ENCODE measurements at places on chromosomes 2 and 18.

- no peak for DNase-seq
These were observed 175.6 kb downstream of the SEPTIN10 start for GRCh38 chr2:109438146-109438545.

- peak; percentile 59 for DNase-seq
These were observed 345.1 kb downstream of the DYSF start for GRCh38 chr2:71798266-71799012.

GRCh38 chr2:98776136-98776535 is 45.2 kb upstream of the MGAT4A start:
- DNase-seq: no peak

- peak; percentile 32 for DNase-seq
These were observed 99.6 kb upstream of the ST3GAL5 start for GRCh38 chr2:85988175-85988913.

- DNase-seq: no peak
These were observed 53.9 kb downstream of the KCTD18 start for GRCh38 chr2:200455958-200456421.

DNA sequence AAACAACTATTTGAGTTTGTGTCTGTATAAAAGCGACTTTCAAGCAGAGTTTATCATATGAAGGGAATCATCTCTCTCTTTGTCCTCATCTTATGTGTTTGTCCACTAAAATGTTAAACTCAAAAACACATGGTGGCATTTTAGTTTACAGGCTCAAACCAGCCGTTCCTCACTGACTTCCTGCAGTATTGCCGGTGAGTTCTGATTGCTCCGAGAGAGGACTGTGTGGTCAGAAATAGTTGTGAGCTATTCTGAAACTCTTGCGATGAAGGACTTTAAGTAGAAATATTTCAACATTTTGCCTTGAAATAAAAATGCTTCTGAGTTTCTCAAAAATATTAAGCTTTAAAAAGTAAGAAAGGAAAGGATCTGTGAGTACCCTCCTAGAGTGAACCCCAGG is 163.2 kb upstream of the CAVIN2 start:
- no peak for DNase-seq

- DNase-seq: no peak
These were observed 442.3 kb downstream of the GRB14 start for GRCh38 chr2:164178835-164179465.

- no peak for DNase-seq
These were observed 351.9 kb upstream of the ID2 start for GRCh38 chr2:8329660-8330622.

GRCh38 chr18:65487569-65487968 is 263.2 kb upstream of the CDH7 start:
- DNase-seq: no peak

GRCh38 chr2:44964752-44965236 is 23.3 kb downstream of the SIX3 start:
- no peak for DNase-seq

- DNase-seq: no peak
These were observed 362.8 kb downstream of the CBLN2 start for GRCh38 chr18:72181241-72181764.

DNA sequence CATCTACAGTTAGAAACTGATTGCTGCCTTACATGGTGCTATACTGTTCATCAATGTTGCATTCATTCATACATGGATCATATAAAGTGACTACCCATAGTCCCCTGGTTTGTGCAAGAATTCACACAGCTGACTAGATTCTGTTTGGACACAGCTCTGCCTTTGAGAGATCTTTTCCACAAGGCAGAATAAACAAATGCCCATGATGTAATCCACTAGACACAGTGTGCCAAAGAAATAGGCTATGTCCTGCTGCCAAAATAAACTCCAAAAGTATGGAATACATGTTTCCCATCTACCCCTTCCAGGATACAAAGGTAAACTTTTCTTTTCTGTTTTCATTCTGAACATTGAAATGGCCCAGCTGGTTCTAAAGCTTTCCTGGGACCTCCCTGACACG is 269.4 kb upstream of the CHAC2 start:
- DNase-seq: no peak

GRCh38 chr2:133794114-133794513 is 225.9 kb upstream of the NCKAP5 start:
- DNase-seq: no peak

DNA sequence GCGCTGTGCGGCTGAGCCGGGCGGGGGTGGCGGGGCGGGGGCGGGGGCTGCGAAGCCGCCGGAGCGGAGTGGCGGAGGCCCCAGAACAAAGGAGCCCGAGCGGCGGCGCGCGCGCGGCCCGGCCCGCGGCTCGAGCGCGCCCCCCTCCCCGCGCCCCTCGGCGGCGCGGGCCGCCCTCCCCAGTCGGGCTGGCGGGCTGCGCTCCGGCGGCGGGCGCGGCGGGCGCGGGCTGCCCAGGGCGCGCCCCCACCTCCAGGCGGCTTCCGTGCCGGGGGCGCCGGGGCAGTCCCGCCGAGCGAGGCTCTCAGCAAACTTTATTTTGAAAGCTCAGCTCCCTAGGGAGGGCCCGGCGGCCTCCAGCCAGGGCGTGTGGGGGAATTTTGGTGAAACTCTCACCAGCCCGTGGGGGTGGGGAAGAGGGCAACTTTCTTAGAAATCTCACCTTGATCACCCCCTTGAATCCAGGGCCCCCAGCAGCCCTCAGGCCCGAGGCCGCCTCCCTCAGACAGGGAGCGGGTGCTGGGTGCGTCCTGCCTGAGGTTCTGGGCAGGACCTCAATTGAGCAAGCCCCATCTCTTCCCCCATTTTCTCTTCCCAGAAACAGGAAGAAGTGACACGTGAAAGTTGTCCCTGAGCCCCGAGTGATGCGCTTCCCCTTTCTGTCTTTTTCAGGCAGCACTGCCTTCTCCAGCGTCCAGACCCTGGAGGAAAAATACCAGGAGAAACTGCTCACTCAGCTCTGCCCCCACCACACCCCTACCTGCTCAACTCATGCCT is 786 bp downstream of the TET3 start:
- peak; percentile 85 for DNase-seq

DNA sequence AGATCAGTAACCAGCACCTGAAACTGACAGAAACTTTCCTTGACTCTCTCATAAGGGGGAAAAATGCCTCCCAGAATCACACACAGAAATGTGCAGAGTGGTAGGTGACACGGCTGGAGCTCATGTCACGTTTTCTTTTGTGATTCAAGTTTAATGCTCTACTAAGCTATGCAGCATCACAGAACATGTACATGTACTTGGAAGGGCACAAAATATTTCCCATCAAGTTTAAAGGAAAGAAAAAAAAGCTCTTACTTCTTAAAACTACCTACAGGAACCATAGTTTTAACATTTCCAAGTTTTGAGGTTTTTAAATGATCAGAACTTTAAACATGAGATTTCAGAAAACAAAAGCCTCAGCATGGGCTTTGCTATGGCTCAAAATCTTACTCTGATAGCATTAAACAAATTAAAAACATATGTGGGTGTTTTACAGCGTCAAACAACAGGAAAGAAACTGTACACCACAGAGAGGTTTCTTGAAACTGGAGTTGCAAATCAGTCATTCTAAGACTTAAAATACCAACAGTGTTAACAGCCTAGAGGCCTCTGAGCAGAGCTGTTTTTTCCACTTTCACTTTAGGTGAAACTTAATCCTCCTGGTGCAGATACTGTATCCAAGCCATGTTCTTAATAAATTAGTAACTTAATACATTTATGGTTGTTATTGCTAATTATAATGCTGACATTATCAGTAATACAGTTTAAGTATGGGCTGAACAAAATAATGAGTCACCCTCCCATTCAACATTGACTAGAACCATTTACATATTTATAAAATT is 30.1 kb downstream of the MBP start:
- no peak for DNase-seq

- DNase-seq: no peak
These were observed 765 bp upstream of the DIPK1C start for GRCh38 chr18:74457725-74458421.

GRCh38 chr2:180010701-180011100 is 3.6 kb upstream of the CWC22 start:
- no peak for DNase-seq

DNA sequence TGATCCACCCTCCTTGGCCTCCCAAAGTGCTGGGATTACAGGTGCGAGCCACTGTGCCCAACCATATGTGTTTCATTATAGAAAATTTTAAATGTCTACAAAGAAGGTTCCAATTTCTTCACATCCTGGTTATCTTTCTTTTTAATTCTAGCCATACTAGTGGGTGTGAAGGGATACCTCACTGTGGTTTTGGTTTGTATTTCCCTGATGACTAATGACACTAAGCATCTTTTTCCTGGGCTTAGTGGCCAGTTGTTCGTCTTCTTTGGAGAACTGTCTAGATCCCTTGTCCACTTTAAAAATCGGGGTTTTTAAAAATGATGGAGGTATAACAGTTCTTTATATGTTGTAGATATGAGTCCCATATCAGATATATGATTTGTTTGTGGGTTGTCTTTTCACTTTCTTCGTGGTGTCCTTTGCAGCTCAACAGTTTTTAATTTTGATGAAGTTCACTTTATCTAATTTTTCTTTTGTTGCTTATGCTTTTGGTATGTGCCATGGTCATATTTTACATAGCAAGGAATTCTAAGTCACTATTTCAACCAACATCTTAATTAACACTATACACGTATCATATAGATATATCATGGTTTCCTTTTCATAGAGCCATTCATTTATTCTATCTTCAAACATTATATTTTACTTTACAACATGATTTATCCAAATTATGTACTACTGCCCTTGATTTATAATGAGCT is 135.0 kb upstream of the RIOK3 start:
- no peak for DNase-seq

- DNase-seq: no peak
These were observed 31.8 kb downstream of the TBC1D8 start for GRCh38 chr2:101119431-101119830.

DNA sequence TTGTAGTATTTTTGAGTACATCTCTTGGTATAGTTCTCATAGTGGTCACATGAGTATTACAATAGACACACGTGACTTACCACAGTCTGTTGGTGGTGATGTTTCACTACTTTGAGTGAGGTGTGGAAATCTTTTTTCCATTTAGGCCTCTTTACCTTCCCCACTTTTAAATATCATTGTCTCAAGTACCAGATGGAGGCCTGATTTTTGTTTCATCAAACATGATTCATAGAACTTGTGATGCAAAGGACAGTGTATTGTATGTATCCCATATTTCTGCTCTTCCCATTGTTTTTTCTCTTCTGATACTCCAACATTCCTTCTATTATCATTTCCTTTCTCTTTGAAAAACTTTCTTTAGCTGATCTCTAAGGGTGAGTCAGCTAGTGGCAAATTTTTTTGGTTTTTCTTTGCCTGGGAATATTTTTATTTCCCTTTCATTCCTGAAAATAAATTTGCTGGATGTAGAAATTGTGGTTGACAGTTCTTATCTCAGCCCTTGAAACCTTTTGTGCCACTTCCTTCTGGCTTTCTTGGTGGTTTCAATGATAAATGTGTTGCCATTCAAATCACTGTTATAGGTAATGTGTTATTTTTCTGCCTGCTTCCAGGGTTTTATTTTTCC is 32.8 kb downstream of the RFX8 start:
- DNase-seq: no peak

DNA sequence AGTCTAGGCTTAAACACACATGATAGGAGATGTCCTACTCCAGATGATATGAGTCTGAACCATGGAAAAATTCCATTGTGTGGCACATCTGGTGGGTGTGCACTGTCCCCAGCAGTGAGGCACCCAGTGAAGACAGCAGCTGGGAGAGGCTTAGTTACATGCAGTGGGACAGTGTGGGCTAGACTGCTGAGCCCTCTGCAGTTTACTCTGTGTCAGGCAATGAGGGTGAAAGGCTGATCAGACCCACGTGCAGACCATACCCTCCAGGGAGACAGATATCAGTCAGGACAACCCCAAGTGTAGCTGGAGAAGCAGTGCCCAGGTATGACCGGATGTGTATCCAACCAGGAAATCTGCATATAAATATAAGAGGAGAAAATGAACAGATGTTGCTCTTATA is 13.4 kb downstream of the IL37 start:
- no peak for DNase-seq

- no peak for DNase-seq
These were observed 15.9 kb upstream of the VPS4B start for GRCh38 chr18:63438181-63438580.

DNA sequence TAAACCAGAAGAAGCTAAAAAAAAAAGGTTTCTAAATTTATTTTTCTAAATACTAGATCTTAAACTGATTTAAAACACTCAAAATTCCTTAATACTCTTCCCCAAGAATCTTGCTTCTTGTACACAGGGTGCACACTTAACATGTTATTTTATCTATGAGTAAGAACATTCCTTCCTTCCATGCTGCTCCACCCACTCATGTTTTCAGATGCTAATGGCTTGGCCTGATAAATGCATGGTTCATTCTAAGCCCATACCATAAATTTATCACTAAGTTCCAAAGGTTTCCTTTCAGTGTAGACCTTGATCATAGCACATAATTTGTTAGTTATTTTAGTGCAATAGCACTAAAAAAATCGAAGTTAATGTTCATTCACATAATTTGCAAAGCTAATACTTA is 8.1 kb downstream of the FBXO48 start:
- no peak for DNase-seq

DNA sequence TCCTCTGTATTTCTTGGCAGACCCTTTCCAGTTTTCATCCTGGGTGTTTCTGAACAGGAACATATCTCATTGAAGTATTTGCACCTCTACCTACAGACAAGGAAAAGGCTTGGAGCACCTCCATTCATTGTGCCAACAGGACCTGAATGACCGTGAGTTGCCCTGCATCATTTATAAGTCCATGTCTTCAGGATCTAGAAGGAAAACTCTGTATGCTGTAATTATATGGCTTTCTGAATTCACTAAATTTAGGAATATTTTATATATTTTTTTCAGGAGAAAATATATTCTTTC is 402.3 kb upstream of the SLC14A2 start:
- no peak for DNase-seq

DNA sequence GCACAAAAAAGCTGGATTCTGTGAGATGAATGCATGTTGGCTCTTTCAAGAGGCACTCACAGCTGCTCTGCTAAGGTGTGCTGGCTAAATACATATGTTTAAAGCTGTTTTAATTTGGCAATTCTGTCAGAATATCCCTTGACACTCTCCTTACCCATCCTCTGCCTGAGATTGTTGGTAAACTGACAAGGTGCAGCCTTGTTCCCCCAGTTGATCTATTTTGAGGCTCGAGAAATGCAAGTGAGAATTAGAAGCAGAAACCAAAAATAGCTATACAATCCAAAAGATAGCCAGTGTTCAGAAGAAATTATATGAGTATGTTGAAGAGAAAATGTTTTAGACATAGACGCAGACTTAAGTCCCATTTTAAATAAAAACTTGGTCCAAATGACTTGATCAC is 971.7 kb upstream of the GYPC start:
- no peak for DNase-seq

GRCh38 chr2:231305221-231305620 is 90.3 kb upstream of the B3GNT7 start:
- DNase-seq: no peak

DNA sequence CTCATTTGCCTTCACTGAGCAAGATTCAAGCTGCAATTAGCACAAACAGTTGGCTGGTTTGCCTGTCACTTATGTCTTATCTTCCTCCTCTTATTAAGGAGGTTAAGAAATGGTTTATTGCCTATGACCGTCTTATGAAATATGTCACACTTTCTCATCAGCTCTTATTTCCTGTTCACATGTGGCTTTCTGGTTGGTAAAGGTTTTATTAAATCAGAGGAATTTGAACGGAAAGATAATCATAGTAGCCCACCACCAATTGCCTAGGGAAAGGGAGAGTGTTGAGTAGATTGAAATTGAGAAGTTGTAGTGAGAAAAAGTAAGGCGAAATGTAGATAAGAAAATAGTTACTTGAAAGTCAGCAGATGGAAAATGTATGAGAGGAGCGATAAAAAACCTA is 4.2 kb upstream of the IL1R1 start:
- DNase-seq: no peak

- DNase-seq: no peak
These were observed 174.4 kb downstream of the ALPK2 start for GRCh38 chr18:58454406-58455061.

Measured in activated CD8-positive, alpha-beta memory T cell treated with anti-CD3 and anti-CD28 coated beads, Interleukin-2, amount 50 U/mL, for 48 hours (primary cell).